ENCODE measurements at places on chromosomes 3 and 15.

DNA sequence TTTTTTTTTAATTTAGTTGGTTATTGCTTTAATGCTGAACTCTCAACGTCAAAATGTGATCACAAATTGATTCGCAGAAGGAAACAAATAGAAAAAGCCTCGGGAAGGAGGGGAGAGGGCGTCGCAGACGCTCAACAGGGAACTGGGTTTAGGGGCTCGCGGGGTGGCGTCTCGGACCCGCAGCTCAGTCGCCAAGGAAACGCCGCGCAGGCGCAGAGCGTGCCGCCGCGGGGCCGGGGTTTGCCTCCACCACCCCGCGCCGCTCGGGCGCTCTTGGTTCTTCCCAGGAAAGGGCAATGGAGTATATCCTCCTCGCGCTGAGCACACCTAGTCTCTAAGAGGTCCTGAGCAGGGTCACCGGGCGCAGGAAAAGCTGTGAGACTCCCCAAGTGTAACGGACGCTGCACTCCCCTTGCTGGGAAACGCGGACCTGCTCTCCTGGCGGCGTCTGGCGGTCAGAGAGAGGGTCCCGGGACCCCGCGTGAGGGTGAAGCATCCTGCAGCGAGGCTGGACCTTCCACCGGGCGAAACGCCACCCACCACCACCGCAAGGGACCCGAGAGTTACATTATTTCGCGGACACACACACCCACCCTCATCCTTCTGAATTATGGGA is 753 bp downstream of the PLCH1 start:
- peak; percentile 8 for DNase-seq

DNA sequence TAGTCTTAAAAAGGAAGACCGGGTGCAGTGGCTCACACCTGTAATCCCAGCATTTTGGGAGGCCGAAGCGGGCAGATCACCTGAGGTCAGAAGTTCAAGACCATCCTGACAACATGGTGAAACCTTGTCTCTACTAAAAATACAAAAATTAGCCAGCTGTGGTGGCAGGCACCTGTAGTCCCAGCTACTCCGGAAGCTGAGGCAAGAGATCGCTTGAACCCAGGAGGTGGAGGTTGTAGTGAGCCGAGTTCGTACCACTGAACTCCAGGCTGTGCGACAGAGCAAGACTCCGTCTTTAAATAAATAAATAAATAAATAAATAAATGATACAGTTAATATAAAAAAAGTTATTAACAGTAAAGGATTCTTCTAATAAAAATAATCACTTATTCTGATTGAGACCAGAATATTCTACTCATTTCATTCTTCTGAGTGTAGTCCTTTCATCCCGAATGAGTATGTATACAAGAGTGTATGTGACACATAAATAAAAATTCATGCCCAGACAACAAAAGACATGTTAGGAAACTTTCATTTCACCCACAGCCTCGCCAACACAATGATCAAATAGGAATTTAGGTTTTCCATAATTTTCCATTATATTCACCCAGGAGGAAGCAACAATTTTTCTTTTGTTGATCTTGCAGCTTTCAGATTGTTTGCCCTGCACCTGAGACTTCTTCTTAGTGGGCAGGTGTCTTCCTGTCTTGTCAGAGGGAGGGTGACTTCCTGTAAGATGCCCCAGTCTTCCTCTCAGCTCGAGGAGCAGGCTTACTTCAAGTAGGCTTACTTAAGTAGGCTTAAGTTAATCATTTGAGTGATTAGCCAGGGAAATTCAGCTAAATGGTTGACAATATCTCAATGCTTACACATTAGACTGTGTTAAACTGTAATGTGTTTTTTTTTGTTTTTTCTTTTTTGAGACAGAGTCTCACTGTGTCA is 7.8 kb upstream of the NUP210 start:
- DNase-seq = no peak

DNA sequence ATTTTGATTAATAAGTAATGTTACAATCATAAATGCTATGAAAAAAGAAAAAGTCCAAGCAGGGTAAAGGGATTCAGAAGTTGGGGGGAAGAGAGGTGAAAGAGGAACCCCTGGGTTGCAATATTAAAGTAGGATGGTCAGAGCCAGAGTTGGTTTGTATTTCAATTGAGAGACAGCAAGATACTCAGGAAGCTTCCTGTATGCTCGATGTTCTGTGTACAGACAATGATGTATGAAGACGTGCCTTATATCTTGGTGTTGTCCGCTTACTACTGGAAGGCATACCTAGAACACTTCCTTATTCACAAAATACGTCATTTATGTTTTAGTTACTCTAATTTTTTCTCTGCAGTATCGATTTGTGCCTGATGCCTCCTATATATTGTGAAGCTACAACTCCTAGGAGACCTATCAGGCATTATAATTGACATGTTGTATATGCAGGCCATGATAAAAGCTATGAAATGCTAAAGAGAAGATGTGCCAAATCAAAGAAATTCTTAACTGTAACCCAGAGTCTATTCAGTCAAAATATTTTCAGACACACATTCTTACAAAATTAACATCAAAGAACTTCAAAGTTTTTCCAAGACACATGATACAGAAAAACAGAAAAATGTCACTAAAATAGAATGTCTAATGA is 87.5 kb downstream of the TBL1XR1 start:
- DNase-seq = no peak

DNA sequence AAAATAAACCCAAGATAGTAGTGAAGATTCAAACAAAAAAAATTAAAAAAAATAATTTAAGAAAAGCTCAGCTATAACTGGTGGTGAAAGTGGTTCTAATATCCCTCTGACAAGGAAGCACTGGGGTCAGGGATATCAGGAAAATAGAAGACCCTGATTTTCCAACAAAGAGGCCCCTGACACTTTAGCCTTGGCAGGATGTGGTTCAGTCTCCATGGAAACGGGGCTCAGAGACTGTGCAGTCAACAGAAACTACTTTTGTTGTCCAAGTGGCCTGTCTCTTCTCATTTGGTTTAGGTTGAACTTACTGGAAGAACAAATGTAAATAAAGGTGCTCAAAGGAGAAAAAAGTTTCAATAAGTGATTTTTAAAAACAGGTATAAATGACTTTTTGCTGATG is 27.2 kb downstream of the INTS14 start:
- no peak for DNase-seq

DNA sequence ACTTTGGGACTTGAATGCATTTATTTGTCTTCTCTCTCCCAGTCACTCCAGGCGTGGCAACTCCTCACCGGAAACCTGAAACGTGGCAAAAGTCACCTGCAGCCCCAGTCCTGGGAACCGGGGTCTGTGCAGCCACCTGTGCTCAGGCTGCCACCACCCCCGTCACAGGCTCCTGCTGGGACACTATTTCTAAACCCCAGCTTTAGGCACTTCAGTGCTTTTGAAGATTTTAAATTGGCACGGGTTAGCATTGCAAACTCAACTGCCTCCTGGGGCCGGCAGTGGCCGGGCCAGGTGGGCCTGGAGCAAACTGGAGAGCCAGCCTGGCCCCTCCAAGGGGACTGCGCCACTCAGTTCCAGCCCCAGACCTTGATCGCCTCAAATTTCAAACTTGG is 146.7 kb upstream of the IQSEC1 start:
- no peak for DNase-seq

DNA sequence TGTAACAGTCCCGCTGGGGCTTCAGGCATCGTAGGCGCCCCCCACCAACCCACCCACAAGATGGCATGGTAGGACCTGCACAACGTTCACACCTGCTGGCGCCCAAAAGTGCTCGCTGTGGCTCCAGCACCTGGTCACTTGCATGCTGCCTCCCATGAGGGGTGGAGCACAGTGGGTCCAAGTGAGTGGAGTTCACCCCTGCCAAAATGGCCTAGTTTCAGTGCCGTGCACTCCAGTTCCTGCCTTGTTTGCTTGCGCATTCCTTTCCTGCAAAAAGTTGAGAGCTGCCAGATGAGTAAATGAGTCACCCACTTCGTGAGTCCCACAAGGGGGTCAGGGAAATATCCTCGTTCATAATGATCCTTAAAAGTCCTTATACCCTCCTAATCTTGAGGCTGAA is 788.7 kb upstream of the DPPA4 start:
- no peak for DNase-seq

- DNase-seq = no peak
Measured at GRCh38 chr3:45143673-45144671, 2.2 kb downstream of the CDCP1 start.

- no peak for DNase-seq
Measured at GRCh38 chr3:189659571-189659970, 28.4 kb downstream of the TP63 start.

DNA sequence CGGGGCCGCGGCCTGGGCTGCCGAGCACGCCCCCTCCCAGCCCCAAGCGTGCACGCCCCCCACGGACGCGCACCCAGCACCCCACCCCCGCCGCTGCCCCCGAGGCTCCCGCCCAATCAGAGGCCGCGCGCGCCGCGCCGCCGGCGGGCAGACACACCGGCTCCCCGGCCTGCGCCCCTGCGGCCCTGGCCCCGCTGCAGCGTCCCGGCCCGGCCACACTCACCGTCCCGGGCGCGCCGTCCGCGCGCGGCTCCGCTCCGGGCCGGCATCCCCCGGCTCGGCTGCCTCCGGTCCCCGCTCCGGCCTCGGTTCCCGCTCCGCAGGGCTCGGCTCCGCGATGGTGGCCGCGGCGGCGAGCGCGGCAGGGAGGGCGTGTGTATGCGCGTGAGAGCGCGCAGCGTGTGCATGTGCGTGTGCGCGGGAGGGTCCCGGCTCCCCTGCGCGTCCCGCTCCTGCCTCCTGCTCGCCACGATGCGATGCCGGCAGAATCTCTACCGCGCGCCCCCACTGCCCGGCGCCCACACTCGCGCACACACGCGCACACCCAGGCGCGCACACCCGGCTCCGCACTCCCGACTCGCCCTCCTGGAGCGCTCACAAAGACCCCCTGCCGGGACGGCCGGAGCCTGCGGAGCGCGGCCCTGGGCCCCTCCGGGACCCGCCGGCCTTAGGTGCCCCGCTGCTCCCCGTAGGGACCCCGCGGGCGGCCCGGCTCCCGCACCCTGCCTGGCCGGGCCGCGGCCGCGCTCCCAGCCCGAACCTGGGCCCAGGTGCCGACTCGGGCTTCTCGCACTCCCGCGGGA is 186.5 kb upstream of the LINGO1 start:
- DNase-seq = no peak

GRCh38 chr15:79948095-79948695 is 22.8 kb downstream of the BCL2A1 start:
- no peak for DNase-seq

DNA sequence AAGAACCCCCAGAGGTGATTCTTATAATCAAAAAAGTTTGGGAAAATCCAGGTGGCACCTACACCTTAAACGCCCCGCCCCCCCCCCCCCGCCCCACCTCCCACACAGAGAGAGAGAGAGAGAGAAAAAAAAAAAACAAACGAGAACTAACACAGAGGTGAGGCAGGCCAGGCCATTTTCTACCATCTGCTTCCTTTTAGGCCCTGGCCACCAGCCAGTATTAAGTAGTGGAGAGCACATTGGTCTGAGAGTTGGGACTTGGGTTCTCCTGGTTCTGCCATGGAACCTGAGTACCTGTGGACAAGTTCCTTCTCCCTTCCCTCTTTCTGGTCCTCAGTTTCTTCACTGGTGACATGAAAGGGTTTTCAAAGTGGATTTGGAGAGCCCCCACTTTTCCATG is 60.6 kb downstream of the SLC6A11 start:
- no peak for DNase-seq

DNA sequence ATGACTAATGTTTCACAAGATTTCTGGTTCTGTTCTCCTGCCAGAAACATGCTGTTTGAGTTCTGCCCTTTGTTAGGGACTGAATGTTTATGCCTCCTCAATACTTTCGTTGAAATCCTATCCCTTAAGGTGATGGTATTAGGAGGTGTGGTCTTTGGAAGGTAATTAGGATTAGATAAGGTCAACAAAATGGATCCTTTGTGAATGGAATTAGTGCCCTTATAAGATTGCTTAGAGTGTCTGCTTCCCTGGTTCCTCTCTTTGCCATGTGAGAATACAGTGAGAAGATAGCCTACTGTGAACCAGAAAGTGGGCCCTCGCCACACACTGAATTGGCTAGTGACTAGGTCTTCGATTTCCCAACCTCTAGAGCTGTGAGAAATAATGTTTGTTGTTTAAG is 621.4 kb upstream of the ALCAM start:
- DNase-seq = no peak

DNA sequence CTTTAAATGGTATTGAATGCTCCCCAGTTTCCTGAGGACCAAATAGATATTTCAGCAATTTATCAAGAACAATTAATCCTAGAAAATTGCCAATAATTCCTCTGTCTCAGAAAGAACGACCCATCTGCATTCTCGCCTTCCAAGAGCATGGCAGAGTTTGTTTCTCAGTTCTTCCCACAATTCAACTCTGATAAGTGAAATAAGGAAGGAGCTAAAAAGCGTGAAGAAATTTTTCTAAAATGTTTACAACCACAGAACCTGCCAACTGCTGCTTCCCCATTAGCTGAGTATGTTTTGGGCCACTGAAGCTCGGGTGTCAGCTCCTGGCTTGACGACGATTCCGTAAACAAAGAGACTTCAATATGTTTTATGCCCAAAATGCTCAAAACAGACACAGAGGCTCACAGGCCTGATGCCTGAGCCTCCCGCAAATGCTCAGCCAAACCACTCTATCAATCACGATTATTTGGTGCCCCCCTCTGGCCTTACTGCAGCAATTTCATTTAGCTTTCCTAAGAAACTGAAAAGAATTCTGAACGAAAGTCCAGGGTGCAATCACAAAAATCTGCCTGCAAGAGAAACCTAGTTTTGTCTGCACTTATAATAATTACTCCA is 259.2 kb upstream of the CCDC54 start:
- no peak for DNase-seq

- no peak for DNase-seq
Measured at GRCh38 chr15:66945286-66945685, 120.1 kb upstream of the SMAD3 start.

DNA sequence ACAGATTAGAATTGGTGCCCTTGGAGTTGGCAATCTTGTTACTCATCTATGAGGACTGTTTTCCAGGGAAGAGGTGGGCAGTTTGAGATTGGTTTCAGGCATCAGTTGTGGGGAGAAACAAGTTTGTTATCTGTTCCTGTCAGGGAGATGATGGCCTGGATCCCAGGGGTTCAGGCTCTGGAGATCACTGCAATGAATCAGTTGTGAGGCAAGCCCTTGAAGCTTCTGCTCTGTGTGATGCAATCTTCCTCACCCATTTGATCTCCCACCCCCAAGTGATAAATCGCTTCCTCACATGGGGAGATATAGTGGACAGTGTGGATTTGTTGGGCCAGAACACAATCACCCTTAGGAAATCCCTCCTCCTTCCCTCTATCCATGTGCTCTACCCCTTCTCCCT is 276.6 kb upstream of the LRTM1 start:
- no peak for DNase-seq

- no peak for DNase-seq
Measured at GRCh38 chr3:188365988-188366698, 212.2 kb downstream of the LPP start.

DNA sequence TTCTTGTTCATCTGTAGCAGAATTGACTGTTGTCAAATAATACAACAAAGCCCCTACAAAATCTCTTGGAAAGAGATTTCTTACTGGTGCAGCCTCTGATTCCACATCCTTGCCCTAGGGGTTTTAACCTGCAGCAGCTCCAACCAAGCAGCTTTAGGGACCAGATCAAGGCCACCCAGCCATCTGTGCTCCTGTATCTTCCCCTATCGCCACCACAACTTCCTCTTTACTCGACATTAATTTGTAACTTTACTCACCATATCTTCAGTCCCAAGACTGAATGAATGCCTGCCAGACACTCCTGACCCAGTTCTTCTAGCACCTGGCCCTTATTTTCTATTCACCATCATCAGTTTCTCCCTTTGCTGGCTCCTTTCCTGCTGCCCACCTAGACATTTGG is 156.6 kb upstream of the IL12A start:
- DNase-seq = no peak
